ENCODE measurements at places on chromosomes 1 and 21.

- DNase-seq: no peak
Measured at GRCh38 chr1:192476802-192477298, 98.7 kb upstream of the RGS1 start.

DNA sequence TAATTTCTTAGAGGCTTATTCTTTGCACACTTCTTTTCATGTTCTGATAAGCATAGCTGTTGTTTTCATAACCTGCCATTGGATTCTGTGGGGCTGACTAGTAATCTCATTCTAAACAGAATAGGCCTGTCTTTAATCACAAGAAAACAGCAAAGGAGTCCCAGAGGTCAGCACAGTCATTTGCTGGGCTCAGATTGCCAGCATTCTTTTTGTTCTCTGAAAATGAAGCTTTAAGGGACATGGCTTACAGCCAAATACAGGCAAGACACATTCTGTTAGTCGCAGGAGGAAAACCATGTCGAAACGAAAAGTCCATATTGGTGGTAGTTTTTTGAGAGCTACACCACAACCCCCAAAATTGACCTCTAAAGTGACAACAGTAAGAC, 75.0 kb downstream of the MRPS6 start:
- DNase-seq: no peak

GRCh38 chr1:230796626-230797025, 49.4 kb downstream of the CAPN9 start:
- DNase-seq: no peak

- DNase-seq: no peak
Measured at GRCh38 chr1:81703756-81704463, 96.8 kb upstream of the ADGRL2 start.

GRCh38 chr1:225697428-225697827, 44.5 kb upstream of the ENAH start:
- no peak for DNase-seq

DNA sequence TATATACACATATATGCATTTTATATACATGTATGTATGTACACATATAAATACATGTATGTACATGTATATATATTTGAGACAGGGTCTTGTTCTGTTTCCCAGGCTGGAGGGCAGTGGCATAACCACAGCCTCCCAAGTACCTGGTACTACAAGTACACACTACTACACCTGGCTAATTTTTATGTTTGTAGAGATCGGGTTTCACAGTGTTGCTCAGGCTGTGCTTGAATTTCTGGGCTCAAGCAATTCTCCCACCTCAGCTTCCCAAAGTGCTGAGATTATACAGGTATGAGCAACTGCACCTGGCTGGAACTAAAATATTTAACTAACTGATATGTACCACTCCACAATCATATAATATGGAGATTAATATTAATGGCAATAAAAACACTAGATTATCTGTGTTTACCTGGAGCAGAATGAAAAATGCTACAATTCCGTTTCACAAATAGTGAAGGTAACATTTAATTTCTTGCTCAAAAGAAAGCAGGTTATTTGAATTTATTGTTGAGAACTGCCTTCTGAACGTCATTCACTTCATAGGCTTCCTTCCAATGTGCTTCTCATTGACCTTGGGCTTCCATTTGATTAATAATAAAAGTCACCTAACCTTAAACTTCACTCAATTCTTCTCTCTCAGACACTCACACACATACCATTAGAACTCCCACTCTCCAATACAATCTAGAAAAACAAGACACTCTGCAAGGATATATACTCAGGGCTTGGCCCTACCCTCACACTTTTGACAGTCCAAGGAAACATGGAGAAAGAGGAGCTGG, 57.0 kb downstream of the PTGER3 start:
- peak; percentile 18 for DNase-seq

- DNase-seq: no peak
Measured at GRCh38 chr21:45827302-45827692, 154.3 kb upstream of the COL6A1 start.

- no peak for DNase-seq
Measured at GRCh38 chr21:37454869-37455503, 88.4 kb downstream of the DYRK1A start.

DNA sequence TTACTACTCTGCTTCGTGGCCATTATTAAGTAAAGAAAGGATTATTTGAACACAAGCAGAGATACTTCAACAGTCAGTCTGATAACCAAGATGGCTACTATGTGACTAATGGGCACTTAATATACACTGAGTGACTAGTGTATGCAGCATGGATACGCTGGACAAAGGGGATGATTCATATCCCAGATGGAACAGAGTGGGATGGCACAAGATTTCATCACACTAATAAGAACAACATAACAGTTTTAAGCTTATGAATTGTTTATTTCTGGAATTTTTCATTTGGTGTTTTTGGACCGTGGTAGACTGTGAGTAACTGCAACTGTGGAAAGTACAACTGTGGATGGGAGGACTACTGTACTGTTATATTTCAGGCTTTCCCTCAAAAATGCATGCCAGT, 9.4 kb downstream of the ZCCHC17 start:
- no peak for DNase-seq

DNA sequence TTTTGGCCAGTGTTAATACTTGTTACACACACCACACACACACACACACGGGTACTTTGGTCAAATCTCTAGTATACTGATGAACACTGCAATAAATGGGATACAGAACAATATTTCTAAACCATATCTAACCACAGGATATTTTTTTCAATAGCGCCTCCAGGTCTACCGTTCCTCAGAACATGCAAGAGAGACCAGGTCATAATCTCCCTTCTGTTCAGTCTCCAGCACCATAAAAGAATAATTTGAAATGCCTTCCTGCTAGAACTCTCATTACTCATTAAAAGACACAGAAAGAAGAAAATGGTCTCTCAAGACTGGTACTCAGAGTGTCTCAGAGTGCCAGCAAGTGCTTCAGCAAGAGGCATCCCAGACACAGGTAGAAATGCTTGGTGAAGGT, 11.5 kb upstream of the SLC44A3 start:
- DNase-seq: no peak

DNA sequence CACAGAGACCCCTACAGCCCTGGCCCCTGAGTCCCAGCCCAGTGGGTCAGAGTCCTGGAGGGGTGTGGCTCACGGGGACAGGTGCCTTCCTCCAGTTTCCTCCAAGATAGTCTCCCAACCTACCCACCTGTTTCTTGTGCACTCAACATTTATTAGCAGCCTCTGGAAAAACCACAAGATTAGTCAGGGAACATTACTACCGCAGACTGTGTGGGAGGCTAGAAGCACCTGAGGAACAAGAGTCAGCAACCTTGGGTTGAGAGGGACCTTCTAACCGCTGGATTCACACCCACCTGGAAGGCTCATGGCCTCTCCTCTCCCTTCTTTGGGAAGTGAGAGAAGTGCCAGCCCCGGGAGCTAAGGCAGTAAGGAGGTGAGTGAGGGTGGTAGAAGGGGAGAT, 22.5 kb upstream of the IKBKE start:
- no peak for DNase-seq

- DNase-seq: no peak
Measured at GRCh38 chr1:229344139-229344538, 1.3 kb upstream of the CCSAP start.

- no peak for DNase-seq
Measured at GRCh38 chr1:45704637-45705036, 16.7 kb downstream of the TMEM69 start.

GRCh38 chr1:197453376-197454058, 185.5 kb downstream of the CRB1 start:
- no peak for DNase-seq

DNA sequence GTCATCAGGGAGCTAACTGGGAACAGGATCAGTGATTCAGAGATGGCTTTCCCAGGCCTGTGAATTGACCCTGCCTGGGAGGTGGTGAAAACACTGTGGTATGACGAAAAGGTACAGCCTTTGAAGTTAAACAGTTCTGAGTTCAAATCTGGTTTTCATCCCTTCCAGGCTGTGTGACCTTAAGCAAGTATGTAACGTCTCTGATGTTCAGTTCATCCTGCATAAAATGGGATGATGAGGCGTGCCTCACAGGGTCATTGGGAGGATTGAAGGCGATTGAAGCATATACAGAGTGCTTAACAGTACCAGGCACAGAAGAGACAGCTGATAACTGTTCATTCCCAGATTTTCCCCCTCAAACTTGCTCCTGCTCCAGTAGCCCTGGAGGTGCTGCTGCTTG, 11.0 kb downstream of the KCNC4 start:
- DNase-seq: no peak

DNA sequence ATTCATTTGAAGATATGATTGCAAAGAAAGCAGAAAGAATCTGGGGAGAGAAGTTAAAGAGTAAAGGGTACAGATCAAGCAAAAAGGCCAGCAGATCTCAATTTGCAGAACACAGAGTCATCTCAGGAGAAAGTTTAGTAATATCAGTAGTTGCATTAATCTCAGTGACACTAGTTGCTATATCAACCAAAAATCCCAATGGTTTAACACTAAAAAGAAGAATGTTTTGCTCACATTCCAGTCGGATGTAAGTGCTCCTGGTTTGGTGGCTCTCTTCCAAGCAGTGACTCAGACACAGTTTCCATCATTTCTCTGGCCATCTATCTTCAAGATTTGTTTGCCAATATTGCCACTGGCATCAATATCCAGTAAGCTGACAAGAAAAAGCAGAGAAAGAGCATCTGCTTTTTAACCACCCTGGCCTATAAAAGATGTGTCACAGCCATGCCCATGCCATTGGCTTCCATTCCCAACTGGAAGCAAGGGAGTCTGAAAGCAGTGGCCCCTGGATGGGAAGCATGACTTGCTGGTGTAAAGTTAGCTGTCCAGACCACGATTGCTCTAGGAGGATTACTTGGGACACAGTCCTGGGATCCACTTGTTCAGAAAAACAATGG, 45.5 kb upstream of the AIM2 start:
- no peak for DNase-seq

GRCh38 chr1:67100833-67101232, 33.9 kb downstream of the C1orf141 start:
- no peak for DNase-seq

GRCh38 chr1:19384113-19384512, 72.0 kb downstream of the SLC66A1 start:
- no peak for DNase-seq

- no peak for DNase-seq
Measured at GRCh38 chr1:214447557-214447871, 103.9 kb downstream of the PTPN14 start.

DNA sequence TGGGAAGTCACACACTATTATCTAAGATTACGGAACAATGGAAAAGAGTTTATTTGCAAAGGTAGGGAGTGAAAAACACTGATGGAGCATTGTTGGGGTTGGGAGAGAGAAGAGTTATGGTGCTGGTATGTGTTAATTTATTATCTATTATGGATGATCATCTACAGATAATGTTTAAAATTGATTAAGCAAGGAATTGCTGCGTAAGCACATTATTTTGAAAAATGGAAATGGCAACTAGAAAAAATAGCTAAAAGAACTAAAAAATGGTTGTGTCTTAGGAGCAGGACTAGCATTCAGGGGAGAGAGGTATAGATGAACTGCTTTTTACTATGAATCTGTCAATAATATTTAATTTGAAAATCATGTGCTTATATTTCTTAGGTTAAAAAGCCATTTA, 16.0 kb upstream of the ACOT11 start:
- no peak for DNase-seq

- no peak for DNase-seq
Measured at GRCh38 chr1:114082304-114082630, 71.4 kb downstream of the SYT6 start.

- no peak for DNase-seq
Measured at GRCh38 chr1:71053146-71053545, 5.5 kb upstream of the PTGER3 start.

DNA sequence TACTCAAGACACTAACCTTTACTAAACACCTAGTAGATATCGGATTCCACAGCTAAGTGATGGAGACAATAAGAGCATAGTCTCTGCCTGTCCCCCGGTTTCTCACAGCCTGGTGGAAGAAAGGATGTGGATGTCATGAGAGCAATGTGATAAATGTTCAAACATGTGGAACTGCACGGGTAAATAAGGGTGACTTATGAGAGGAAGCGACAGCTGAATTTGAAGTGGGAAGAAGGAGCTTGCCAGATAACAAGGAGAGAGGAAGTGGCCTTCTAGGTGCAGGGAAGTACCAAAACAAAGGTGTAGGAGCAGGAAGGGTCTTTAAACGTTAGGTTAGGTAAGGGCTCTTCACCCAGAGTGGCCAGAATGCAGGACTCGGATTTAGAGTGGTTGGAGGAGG, 178.6 kb upstream of the NRIP1 start:
- no peak for DNase-seq

GRCh38 chr1:163305441-163305840, 16.3 kb upstream of the NUF2 start:
- no peak for DNase-seq

GRCh38 chr1:176803596-176803995, 340.6 kb downstream of the PAPPA2 start:
- DNase-seq: no peak

GRCh38 chr21:42309753-42310213, 5.4 kb downstream of the TFF3 start:
- peak; percentile 70 for DNase-seq

DNA sequence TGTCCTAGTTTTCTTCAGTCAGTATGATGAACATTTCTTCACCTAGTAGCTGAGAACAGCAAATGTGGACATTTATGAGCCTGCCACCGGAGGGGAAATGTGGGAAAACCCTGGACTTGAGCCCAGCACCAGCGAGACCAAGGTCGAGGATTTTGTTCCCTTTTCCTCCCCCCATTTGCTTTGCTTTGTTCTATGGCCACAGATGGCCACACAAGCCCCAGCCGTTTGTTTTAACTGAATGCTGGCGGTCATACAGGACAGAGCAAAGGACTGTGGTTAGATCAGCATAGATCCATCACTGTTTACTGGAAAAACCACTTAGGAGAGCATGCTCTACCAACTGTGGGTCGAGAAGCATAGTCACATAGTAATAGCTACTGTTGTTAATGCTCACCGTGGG, 20.9 kb downstream of the SH2D2A start:
- no peak for DNase-seq

DNA sequence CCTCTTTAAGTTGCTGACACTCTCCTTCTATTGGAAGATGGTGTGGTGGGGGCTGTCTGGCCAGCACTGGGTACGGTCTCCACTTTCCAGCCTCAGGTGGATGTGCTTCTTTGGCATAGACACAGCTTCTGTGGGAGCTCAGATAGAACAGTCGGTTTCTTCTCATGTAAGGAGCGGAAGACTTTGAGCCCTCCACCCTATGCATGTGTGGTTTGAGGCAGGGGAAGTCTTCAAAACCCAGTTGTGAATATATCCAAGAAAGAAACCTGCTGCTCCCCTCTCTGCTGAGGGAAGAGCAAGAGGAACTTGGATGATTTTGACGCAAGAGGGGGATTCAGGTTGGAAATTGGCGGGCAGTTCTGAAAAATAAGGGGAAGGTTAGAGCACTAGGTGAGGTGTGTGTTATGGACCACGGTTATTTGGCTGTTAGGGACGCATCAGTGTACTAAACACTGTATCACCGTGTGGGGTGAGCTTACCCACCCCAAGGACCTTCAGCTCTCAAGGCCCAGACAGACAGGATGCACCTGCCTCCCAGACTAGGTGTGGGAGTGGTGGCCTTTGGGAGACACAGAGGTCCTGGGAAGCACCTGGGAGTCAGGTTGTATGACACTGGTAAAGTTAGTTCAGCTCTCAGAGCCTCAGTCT, 36.2 kb downstream of the IL6R start:
- DNase-seq: no peak
